ENCODE measurements at places on chromosomes 2 and 18.

DNA sequence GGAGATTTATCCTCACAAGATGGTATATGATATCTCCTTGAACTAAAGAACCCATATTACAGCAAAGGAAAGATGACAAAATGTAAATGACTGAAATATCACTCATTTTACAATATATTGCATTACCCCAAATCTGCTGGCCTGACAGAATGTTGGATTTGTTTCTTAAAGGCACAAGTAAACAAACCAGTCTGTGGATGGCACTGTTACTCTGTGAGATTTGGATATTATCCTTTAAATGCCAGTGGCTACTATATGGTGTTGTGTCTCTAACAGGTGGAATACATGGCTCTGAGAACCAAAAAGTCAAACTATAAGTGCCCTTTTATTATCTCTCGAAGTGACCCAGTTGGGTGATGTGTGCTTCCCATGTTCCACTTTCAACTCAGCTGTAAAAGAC, 125.7 kb downstream of the PDE1A start:
- DNase-seq = no peak

- no peak for DNase-seq
These were observed 5.3 kb downstream of the TPO start for GRCh38 chr2:1418566-1418965.

- DNase-seq = no peak
These were observed 424.6 kb downstream of the METTL4 start for GRCh38 chr18:2146754-2147153.

DNA sequence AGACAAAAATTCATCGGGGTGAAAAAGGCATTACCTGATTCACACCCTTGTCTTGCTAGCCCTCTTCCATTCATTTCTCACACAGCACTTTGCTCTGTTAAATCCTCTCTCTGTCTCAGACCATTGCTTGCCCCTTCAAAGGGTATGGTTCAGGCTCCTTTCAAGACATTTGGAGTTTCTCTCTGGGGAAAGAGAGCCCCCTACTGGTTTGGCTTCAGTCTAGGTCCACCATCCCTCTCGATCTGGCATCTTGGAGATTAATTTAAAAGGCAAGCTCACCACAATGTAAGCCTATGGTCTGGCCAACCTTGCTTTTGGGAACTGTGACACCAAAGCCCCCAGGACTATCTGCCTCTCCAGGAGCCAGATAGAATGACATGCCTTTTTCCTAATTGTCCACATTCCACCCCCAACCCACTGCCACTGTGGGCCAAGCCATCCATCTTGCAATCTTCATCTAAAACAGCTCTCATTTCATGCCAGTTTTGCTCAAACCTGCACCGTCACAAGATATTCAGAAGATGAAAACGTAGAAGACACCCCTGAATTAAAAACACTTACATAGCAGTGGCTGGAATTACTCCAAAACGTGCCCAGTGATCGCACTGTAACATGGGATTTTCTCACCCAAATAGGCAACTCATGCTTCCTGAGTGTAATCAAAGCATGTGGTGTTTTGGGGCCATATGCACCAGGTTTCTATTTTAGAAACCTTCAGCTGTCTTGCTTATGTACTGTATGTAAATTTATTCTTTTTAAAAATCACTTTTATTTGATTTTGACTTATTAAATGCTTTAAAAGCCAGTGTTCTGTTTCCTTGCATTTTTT, 93.9 kb downstream of the FARSB start:
- no peak for DNase-seq

- DNase-seq = no peak
These were observed 600.8 kb downstream of the CPS1 start for GRCh38 chr2:211157211-211157610.

DNA sequence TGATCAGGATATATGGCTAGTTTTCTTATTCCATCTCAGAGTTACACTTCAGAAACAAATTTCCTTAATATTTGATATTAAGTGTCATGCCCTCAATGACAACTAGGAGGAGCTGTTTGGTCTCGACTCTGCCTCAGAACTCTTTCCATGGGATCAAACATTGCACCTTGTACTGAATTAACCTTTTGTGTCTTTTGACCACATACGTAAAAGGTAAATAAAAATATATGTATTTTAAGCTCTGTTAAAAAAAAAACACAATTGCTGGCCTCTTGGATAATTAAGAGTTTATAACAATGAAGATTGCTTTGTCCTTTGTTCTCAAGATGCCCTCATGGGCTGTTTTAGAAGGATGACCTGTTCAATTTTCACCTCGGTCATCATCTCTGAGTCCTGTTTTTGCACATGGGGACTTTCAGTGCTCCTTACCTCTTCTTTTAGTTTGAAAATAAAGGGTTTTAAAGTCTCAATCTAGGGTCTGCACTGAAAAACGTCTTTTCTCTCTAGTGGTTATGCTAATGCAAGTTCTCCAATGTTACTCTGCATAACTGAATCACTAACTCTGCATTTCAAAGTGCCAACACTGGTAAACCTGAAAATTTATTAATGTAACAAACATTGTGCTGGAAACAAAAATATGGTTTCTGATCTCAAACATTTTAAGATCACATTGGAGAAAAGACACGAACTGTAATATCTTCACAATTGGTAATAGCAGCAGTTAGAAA, 18.8 kb upstream of the FN1 start:
- DNase-seq = no peak

DNA sequence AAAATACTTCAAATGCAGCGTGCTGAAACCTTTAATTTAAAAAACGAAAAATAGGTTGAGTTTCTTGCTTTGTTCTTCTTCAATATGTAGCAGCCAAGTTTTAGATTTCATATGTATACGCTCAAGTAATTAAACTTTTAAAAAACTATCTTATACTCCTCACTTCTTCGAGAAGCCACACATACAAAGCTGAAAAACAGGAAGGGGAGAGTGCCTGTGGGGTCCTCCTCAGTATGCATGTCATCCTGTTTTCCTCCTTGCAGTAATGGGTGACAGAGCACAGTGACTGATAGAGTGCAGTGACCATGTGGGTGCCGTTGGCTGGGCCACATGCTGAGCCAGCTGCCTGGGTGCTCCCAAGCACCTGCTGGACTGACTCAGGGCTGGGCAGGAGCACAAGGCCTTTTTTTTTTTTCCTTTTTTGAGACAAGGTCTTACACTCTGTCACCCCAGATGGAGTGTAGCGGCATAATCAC, 33.3 kb downstream of the UXS1 start:
- peak; percentile 37 for DNase-seq
